ENCODE measurements at places on chromosomes 2 and 18.

- no peak overlapping the region for H3K4me3 ChIP-seq
- DNase-seq: peak; percentile 61
- H3K27ac ChIP-seq: peak overlapping the region; percentile 97
Measured at GRCh38 chr2:128362889-128363228, 44.2 kb upstream of the HS6ST1 start.

- no peak overlapping the region for H3K4me3 ChIP-seq
- no peak overlapping the region for H3K27ac ChIP-seq
- H3K4me1 ChIP-seq: peaks cover 6% of the 10 kb centered on the region
- no peak for DNase-seq
Measured at GRCh38 chr18:9520666-9521065, 45.4 kb downstream of the RALBP1 start.

DNA sequence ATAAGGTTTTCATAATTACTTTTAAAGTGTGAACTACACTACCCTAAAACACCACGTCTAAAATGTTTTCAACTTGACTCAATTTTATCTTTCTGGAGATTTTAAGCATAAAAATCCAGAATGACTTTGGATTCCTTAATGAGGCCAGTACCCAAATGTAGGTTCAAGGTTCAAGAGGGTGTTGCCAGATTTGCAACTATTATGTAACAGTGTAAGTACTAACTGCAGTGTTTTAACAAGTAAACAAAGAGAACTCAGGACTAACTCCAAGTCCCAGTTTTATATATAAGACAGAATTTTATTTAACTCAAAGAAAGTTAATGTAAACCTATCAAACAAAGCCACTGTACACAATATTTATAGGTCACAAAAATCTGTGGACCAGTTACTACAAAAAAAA lies 5.7 kb downstream of the HIBCH start:
- DNase-seq: no peak
- H3K36me3 ChIP-seq: peaks cover 18% of the 10 kb centered on the region
- H3K27me3 ChIP-seq: no peaks in the 10 kb centered on the region
- H3K27ac ChIP-seq: no peak overlapping the region

- no peak for DNase-seq
- no peak overlapping the region for H3K27ac ChIP-seq
- no peaks in the 10 kb centered on the region for H3K4me1 ChIP-seq
- H3K27me3 ChIP-seq: peaks cover 11% of the 10 kb centered on the region
- H3K36me3 ChIP-seq: no peaks in the 10 kb centered on the region
Measured at GRCh38 chr18:63924551-63924950, 16.8 kb downstream of the SERPINB10 start.

DNA sequence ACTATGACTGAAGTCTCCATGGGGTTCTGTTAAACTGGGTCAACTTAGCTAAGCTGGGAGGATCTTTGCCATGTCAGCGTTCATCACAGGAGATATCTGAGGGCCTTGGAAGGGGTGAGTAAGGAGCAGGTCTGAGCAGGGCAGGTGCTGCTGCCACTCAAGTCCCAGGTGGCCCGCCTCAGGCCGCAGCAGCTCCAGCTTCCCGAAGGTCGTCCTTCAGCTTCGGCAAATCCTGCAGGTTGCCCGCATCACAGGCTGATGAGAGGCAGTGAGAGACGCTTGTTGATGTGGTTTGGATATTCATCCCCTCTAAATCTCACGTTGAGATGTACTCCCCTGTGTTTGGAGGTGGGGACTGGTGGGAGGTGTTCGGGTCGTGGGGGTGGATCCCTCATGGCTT lies 166.6 kb downstream of the VAPA start:
- H3K27ac ChIP-seq: no peak overlapping the region
- H3K36me3 ChIP-seq: peaks cover 18% of the 10 kb centered on the region
- DNase-seq: no peak
- H3K4me1 ChIP-seq: peaks cover 28% of the 10 kb centered on the region
- H3K4me3 ChIP-seq: no peak overlapping the region
- no peaks in the 10 kb centered on the region for H3K27me3 ChIP-seq

- no peak for DNase-seq
- no peaks in the 10 kb centered on the region for H3K36me3 ChIP-seq
- peak overlapping the region; percentile 62 for H3K27ac ChIP-seq
- H3K27me3 ChIP-seq: no peaks in the 10 kb centered on the region
- peaks cover 25% of the 10 kb centered on the region for H3K4me1 ChIP-seq
Measured at GRCh38 chr2:208092093-208092832, 32.1 kb downstream of the CRYGD start.
